Vagina (tissue), 2 donors: ENCODE measurements at places on chromosomes 7 and 10.

DNA sequence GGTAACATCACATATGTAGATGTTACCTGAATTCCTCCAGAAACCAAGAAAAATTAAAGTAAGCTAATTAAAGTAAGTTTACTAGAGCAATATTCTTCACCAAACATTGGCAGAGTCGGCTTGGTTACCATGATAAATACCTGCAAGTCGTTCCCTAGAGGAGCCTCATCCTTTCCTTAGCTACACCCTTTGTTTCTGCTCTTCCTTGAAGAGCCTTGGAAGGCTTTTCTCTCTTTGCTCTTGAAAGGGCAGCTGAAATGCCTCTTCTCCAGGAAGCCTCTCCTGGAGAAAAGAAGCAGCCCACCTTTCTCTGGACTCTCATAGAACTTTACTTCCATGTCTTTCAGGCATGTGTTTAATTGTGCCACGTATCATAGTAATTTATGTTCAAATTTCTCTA is 34.9 kb upstream of the CALD1 start:
- DNase-seq: no peak

DNA sequence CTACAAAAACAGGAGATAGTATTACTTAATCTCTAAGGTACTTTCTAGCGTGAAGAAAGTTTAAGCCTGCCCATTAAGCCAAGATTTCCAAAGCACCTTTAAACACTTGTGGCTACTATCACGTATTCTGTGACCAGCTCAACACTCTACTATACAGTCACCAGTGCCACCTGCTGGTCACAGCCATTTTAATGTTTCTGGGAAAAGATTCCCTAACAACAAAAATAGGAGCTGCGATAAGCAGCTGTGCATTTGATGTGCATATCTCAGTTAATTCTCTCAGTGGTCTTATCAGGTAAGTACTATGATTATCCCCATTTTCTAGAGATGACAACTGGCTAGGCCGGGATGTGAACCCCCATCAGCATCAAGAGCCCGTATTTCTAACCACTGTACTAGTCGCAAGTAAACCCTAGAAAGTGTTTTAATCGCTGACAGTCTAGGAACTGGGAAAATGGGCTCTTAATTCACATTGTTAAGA is 860 bp downstream of the SEC31B start:
- DNase-seq: no peak

- no peak for DNase-seq
Measured at GRCh38 chr7:128456255-128456725, 612 bp downstream of the HILPDA start.

- DNase-seq: no peak
Measured at GRCh38 chr7:78139335-78139734, 340.8 kb downstream of the PHTF2 start.

DNA sequence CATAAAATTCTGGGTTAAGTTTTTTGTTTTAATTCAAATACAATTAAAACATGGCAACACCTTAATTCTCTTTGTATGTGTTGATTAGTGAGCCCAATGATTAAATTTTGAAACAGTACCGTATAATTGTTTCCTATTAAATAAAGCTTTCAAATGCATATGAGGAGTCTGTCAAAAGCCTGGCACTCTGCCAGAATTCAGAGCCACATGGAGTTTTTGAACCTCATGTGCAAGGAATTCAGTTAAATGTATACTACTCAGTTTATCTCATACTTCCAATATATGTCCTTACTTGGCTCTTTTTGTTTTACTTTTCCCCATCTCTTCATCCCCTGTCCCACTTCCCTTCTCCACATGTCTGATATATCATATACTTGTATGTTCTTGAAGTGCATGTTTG is 165.6 kb upstream of the FAM3C start:
- no peak for DNase-seq

GRCh38 chr10:75335191-75335590 is 66.4 kb downstream of the ZNF503 start:
- no peak for DNase-seq

DNA sequence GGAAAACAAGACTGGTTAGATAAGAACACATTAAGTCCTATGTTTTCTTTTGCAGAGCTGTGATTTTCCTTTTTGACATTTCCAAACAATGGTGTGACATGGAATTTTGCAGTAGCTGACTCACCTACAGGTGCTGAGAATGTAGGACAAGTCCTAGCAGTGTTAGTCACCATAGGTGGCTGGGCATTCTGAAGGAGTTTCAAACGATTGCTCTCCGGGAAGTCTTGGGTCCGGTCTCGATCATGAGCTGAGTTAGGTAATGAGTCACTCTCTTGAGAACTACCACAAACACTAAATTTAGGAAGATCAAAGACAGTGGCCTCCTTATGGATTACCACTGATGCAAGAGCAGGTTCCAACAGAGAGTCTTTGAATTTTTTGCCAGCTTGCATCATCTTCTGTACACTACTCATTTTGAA is 3.6 kb downstream of the FIGNL1 start:
- no peak for DNase-seq

DNA sequence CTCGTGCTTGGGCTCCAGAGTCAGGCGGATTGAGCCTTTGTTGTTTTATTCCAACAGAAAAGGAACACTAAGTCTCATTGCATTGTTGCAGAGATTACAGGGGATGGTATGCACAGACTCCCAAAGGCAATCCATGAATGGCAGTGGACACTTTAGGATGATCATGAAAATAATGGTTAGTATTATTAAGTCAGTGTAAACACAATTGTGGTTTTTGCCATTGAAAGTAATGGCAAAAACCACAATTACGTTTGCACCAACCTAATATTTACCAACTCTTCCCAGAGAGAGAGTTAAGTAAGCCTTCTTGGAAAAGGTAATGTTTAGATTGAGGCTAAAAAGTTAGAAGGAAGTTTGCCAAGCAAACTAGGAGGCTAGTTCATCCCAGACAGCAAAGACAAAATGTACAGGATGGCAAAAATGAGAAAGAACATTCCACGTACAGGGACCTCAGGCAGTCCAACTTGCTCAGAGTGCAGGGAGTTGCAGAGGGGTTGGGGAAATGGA is 72.9 kb upstream of the AMPH start:
- no peak for DNase-seq

DNA sequence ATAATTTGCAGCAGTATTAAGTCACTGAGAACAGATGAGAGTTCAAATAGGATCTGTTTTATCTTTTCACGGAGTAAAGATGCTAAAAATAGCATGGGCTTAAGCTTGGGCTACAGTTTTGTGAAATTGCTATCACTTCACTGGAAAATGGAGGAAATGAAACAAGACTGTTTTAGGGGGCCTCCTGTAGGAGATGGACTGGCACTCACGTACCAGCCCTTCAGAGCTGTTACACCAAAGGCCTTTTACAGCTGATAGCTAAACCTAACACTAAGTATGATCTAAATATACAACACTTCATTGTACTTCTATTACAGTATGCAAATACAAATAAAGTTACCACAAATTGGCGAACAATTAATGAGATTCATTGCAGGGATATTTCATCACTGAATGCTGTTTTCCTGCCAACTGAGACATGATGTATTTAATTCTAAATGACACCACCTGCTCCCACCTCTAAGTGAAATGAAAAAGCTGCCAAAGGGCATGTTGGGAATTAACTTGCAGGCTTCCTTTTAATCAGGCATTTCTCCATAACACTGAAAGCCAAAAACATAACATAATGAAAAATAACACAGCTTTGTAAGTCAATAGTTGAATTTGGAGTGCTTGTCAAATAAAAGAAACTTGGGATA is 304.5 kb upstream of the LRRN3 start:
- no peak for DNase-seq

DNA sequence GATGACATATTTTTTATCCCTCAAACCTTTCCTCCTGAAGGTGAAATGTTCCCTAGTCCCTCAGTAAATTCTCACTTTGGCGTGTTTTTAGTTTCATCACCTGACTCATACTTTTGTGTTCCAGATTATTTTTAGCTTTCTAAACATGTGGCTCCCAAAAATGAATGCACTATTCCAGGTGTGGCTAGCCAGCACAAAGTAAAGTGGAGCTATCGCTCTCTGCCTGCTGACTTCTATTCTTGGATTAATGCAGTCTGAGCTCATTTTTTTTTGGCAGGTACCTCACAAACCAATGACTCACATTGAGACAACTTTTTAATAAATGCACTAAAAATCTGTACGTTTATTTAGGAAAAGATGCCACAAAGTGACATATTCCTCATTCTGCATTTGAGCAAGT is 58.8 kb upstream of the LANCL2 start:
- no peak for DNase-seq

DNA sequence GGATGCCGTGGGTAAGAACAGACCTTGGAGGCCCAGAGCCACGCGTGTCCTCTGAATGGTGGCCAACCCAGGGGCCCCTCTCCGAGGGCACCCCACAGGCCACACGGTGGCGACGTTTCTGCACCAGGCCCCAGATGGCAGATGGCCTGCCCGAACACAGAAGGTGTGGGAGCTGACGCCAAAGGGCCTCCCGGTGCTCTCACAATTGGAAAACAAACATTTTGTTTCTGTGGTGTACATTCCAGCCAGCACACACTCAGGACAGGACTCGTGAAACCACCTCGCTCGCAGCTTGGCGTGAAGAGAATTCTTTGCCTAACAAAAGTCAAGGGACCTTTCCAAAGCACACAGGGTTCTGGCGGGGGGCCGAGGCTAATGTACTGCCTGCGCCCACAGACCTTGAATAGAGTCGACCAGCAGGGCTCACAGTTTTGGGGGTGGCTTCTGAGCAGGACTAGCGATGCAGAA is 112.1 kb downstream of the FAM53B start:
- no peak for DNase-seq

GRCh38 chr7:22429386-22429785 is 70.6 kb downstream of the STEAP1B start:
- DNase-seq: no peak
